ENCODE measurements at places on chromosomes 5 and 9.

DNA sequence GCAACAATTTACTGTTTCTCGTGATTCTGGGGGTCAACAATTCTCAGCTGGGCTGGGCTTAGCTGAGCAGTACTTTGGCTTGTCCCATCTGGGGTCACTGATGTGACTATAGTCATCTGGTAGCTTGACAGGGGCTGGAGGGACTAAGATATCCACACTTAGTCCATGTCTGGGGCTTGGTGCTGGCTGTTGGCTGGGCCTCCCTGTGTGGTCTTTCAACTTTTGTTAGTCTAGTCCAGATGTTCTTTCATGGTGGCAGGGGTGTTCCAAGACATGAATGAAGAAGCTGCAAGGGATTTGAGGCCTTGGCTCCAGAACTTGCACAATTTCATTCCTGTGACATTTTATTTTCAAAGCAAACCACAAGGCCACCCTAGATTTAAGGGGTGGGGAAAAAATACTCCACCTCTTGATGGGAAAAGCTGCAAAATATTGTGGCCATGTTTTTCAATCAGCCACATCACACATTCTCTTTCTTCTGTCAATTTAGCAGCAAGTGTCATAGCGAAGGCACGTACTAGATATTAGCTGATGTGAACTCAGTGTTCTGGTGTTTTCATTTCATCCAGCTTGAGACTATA lies 59.2 kb downstream of the TSSK1B start:
- no peak for DNase-seq

DNA sequence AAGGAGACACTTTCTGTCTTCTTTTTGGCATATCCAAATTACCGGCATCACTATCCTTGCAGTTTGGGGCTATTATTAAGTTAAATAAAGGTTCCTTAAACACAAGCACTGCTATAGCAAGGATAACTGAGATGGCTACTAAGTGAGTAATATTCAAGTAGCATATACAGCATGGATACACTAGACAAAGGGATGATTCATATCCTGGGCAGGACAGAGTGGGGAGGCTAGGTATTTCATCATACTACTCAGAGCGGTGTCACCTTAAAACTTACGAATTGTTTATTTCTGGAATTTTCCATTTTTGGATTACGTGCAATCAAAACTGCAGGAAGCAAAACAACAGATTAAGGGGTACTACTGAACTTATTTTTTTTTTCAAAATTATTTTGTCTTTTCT lies 54.1 kb downstream of the FER start:
- no peak for DNase-seq

DNA sequence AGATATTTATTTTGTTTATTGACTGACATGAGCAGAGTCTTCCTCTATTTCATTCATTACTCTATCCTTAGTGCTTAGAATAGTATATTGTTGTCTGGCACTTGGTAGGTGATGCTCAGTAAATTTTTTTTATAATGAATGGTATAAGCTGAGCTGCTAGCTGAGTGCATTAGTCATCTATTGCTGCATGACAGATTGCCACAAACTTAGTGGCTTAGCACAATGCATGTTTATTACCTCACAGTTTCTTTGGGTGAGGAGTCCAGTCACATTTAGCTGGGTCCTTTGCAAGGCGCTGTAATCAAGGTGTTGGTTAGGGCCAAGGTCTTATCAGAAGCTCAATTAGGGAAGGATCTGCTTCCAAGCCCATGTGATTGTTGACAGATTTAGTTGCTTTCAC lies 23.1 kb downstream of the SMAD5 start:
- DNase-seq, result no peak

DNA sequence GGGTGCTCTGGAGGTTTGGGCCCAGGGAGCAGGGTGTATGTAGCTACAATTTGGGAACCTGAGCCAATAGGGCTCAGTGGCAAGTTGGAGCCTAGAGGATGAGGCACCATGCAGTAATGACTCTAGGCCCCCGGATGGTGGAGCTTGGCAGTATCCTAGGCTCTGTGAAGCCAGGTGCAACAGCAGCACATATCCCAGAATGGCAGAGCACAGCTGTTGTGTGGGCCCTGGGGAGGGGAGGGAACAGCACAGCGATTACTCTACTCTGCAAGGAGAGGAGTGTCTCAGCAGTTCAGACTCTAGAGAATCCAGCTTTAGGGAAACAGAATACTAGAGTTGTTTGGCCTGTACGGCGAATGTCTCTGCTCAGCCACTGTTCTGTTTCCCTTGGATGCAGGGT lies 56.1 kb downstream of the LRRTM2 start:
- DNase-seq, result no peak

GRCh38 chr9:114919611-114920010 lies 10.8 kb downstream of the TNFSF8 start:
- DNase-seq, result no peak

- no peak for DNase-seq
These were observed 105.7 kb downstream of the TMC1 start for GRCh38 chr9:72627147-72627546.

DNA sequence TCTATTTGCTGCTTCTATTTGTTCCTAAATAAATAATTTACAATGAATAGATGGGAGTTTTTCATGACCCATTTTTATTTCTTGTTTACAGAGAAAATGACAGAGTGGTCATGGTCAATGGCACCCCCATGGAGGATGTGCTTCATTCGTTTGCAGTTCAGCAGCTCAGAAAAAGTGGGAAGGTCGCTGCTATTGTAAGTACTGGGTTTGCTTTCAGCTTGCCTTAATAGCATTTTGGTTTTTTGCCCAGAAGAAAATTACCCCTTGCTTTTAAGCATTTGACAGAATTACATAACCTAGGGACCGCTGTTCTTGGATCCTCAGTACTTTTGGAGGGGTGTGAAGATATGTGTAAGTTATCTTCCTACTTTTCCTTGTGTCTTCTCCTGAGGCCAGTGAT lies 44.1 kb downstream of the TJP2 start:
- no peak for DNase-seq

GRCh38 chr9:31683116-31683515 lies 701.3 kb upstream of the ACO1 start:
- no peak for DNase-seq

GRCh38 chr5:83115816-83116215 lies 38.5 kb downstream of the XRCC4 start:
- no peak for DNase-seq

DNA sequence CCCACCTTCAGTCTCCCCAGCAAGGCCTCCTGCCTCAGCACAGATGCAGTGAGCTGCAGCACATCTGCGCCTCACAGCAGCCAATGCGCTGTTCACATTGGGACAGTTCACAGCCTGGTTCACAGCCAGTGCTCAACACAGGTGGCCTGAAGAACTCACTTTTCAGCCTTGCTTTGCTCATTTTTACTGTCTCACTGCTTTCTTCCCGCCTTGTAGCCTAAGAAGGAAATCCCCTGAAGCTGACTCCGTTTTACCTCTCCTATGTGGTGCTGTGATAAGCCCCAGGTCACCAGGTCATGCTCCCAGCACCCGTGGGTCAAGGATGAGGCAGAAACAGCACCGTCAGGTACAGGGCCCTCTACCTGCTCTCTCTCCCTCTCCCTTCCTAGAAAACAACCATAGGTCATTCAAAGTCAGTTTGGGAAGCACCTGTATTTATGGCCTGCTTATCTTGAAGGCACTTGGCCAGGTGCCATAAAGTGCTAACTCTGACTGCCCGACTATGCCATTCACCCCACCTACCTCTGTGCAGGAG lies 1.1 kb downstream of the GCNT4 start:
- no peak for DNase-seq

DNA sequence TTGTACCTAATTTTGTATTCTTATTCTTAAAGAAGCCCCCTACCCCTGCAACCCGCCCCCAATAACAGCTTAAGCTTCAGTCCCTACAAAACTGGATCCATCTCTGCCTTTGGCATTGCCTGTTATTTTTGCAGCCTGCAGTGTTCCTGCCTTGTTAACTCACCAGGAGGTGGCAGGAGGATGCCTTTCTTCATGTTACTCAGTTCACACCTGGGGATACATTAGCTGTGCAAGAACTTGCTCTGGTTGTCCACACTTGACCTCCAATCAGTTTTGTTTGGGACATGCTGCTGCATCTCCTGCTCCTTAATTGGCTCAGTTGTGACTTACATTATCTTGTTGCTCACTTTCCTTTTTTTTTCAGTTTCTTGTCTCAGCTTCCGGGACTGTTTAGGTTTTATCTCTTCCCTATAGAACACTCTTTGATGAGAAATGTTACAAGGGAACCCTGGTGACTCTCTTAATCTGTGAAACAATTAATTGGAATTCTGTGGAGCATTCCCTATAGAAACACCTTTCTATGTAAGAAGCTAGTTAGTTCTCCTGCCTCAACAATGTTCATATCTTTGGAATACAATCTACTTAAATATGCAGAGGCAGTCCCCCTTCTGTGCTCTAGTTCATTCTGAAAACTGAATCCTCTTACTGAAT lies 467.7 kb upstream of the ACO1 start:
- DNase-seq, result no peak

DNA sequence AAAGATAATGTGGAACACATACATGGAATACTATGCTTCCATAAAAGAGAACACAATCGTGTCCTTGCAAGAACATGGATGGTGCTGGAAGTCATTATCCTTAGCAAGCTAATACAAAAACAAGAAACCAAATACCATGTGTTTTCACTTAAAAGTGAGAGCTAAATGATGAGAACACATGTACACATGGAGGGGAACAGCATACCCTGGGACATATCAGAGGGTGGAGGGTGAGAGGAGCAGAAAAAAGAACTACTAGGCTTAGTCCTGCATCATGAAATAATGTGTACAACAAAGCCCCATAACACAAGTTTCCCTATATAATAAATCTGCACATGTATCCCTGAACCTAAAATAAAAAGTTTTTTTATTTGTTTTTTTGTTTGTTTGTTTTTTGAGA lies 855.5 kb upstream of the NUDT12 start:
- DNase-seq, result no peak

DNA sequence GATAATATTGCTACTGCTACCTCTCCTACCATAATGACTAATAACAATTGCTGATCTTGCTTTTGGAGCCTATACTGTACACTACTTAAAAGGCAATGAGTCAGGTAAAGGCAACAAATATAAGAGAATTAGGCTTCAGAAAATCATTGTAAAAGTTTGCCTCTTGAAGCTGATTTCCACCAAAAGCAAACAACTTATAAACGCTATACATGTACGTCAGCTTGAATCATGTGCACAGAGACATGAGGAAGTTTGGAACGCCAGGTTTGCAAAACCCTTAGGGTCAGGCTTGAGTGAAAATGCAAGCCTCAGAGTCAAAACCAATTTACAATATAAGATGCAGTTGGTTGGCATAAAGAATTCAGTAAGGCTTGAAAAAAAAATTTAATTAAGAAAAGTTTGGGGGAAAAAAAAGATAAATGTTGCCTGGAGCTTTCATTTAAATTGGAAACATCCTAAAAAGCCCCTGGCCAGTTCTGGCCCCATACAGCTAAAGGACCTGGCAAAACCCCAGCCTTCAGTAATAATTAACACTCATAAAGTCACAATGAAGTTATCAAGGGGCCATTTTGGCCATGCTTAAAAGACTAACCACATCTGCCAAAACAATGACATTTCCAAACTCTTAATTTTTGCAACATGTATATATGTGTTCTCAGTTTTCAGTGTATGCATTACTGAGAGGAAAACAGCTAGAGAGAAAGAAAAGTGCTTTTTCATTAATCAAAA lies 181.0 kb upstream of the NFIL3 start:
- no peak for DNase-seq

DNA sequence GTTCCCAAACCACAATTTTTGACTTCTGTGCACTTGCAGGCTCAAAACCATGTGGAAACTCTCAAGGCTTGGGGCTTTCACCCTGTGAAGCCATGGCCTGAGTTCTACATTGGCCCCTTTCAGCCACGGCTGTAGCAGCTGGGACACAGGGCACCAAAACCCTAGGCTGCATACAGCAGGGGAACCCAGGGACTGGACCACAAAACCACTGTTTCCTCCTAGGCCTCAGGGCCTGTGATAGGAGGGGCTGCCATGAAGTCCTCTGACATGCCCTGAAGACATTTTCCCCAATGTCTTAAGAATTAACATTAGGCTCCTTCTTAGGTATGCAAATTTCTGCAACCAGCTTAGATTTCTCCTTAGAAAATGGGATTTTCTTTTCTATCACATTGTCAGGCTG lies 312.1 kb upstream of the TUSC1 start:
- no peak for DNase-seq

- no peak for DNase-seq
These were observed 91.0 kb upstream of the C9orf72 start for GRCh38 chr9:27664121-27664779.

DNA sequence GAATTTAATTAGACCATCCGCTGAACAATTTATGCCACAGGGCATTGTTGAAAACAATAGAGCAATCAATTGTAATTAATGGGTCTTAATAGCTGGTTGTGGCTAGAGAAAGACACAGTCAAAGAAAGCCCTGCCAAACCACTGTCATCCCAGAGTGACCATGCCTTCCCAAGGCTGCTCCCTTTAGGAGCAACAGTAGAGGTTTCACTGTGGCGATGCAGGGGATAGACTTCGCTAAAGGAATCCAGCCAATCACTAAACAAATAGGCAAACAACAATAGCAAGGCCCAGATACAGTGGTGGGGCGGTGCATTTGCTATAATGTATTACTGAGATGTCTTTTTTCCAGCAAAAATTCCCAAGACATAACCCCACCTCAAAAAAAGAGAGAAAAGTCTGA lies 87.8 kb upstream of the SLC27A6 start:
- DNase-seq, result no peak

DNA sequence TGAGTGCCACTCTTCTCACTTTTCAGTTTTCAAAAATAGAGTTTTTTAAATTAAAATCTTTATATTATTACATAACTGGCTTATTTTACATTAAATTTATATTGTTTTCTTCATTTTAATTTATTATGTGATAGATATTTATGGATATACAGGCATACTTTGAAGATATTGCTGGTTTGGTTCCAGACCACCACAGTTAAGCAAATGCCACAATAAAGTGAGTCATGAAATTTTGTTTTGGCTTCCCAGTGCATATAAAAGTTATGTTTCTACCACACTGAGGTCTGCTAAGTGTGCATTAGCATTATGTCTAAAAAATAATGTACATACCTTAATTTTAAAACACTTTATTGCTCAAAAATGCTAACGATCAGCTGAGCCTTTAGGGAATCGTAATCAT lies 47.4 kb downstream of the NDUFS4 start:
- DNase-seq, result no peak

GRCh38 chr5:167570431-167570830 lies 721.0 kb upstream of the WWC1 start:
- no peak for DNase-seq

GRCh38 chr9:23630488-23630887 lies 195.6 kb downstream of the ELAVL2 start:
- no peak for DNase-seq

- no peak for DNase-seq
These were observed 11.1 kb downstream of the GRIN1 start for GRCh38 chr9:137149942-137150616.

DNA sequence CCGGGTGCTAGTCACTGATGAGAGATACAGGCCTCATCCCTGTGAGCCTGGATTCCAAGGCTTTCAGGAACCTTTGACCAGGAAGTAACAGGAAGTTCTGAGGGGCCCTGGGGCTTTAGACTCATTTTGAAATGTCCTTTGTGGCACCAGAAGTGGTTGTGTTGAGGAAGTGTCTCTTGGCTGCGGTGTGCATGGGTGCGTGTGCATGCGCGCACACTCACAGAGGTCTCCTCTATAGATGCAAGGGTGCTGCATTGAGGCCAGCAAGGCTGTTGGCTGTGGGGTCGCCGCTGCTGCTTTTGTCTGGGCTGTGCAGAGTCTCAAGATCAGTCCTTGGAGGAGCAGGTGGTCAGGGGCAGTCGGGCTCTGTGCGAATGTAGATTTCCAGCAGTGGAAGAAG lies 7.6 kb downstream of the RAB24 start:
- no peak for DNase-seq

Measured in stimulated activated CD8-positive, alpha-beta memory T cell treated with anti-CD3 and anti-CD28 coated beads, Interleukin-15, amount 100 ng/mL, for 48 hours (primary cell).